Upper lobe of left lung (tissue), 6 donors: ENCODE measurements at places on chromosomes 2 and 18.

DNA sequence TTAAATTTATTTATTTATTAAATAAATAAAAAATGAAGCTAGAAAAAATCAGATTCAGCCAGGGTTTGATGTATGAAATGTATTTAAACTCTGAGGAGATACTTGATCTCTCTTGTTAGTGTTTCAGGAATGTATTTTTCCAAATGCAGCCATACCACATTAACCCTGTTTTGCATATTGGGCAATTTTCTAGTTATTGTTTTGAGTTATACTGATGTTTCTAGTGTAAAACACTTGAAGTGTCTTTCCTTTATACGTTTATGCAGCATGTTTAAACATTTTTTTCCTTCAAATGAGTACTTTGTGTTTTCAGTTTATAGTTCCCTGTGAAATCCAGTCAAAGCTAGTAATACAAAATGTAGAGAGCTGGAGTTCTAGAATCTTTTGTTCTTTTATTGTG lies 69.9 kb downstream of the WDR7 start:
- DNase-seq, result no peak

DNA sequence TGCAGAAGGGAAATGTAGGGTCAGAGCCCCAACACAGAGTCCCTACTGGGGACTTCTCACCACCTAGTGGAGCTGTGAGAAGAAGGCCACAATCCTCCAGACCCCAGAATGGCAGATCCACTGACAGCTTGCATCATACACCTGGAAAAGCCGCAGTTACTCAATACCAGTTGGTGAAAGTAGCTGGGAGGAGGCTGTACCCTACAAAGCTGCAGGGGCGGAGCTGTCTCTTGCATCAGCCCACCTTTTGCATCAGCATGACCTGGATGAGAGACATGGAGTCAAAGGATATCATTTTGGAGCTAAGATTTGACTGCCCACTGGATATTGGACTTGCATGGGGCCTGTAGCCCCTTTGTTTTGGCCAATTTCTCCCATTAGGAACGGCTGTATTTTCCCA lies 237.3 kb downstream of the CALCRL start:
- DNase-seq, result no peak

GRCh38 chr2:85547089-85547858 lies 8.3 kb downstream of the MAT2A start:
- no peak for DNase-seq

DNA sequence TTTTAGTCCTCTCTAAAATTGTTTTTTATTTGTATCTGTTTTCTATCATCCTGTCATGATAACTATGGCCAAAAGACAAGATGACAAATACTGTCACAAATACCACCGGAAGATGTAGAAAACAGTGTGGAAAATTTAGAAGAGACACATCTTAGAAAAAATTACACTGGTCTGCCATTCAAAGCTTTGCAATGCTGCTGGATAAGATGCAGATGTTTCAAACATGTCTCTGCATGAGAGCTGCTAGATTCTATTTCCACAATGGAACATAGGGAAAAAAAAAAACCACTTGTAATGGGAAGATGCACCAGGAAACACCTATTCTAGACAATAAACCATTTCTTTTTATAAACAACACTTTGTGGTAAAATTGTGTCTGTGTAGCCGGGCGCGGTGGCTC lies 5.8 kb upstream of the TAF1B start:
- no peak for DNase-seq

DNA sequence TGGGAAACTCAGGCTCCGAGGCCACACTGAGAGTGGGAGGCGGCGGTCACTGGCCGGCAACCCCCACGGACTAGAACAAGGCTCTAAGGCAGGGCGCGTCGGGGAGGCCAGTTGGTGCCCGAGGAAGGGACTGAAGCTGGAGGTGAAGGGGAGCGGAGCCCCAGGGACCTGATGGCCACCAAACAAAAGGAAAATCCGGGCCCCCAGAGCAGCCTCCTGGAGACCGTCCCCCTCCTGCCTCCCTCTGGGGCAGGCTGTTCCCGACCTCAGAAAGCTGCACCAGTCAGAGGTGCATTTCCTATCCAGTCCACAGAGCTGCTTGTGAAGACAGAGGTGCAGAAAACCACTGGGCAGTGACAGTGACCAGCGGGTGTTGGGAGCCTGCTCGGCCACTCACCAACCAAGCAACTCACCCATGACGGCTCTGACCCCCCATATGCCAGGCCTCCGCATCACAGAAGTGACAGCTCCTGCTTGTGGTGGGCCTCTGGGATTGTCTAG lies 172.7 kb downstream of the TWIST2 start:
- DNase-seq, result peak; percentile 64

GRCh38 chr2:105933906-105934305 lies 189.2 kb downstream of the NCK2 start:
- DNase-seq, result no peak

DNA sequence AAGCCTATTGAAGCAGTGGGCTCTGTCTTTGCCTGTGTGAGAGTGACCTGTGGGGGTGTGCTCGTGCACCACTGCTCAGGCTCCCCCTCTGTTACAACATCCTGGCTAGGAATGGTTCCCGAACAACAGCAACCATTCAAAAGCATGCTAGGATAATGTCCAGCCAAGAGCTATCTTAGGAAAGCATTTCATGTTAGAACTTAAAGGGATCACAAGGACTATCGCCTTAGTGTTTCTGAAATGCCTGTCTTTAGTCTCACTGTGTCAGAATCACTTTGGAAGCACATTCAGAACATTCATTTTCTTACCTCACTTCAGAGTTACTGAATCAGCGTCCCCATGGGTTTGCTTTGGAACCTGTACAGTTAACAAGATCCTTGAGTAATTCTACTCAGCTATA lies 134.9 kb upstream of the DSEL start:
- no peak for DNase-seq

DNA sequence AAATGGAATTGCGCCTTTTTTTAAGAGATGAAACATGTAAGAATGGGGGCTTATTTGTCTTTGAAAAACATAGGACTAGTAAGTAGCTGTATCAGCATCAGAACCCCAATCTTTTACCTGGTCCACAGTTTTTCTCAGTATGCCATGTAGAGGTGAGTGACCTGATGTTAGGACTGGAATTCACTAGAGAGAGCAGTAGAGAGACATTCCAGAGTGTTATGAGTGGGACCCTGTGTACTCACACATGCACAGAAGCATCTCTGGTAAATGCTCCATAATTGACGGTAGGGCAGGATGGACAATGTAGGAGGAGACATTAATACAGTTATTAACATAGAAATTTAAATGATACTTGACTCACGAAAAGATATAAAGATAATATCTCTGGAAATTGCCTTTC lies 1.4 kb upstream of the GALNT13 start:
- DNase-seq, result no peak

- no peak for DNase-seq
Measured at GRCh38 chr2:105111365-105112150, 73.7 kb downstream of the MRPS9 start.

DNA sequence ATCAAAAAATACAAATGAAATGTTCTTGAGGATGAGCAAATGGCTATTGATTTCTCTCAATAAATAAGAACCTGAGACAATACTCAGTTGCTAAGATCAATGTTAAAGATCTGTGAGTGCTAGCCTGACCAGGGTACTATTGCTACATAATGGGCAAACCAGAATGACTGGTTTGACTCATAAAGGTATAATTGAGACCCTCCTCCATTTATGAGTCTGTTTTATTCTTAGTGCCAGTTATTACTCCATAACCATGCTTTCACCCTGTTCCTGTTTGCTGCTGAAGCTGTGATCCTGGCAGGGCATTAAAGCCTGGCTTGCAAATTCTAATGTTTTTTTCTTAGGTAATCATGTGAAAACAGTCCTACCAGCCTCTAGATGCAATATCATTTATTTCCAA lies 56.6 kb upstream of the PPM1B start:
- no peak for DNase-seq

DNA sequence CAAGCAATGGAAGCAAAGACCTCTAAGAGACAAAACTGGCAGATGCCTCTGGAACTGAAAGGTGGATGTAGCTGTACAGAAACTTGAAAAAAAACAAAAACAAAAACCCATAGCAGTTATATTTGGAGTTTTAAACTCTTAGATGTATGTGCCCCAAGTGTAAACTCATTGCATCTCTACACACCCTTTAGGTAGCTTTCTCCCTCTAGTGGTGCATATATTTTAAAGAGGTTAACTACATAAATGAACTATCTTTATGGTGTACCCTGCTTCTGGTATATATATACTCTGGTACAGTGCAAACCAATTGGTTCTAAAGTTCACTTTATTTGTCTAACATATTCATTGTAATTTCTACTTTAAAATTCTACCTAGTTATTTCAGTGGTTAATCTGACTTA lies 518.2 kb downstream of the NRXN1 start:
- no peak for DNase-seq

GRCh38 chr2:71891719-71892422 lies 255.8 kb downstream of the CYP26B1 start:
- no peak for DNase-seq

- DNase-seq, result no peak
Measured at GRCh38 chr2:112483042-112483473, 1.1 kb downstream of the TTL start.

GRCh38 chr2:19312949-19313348 lies 45.5 kb downstream of the OSR1 start:
- DNase-seq, result no peak

- DNase-seq, result peak; percentile 18
Measured at GRCh38 chr2:241810307-241811200, 1.6 kb downstream of the NEU4 start.

DNA sequence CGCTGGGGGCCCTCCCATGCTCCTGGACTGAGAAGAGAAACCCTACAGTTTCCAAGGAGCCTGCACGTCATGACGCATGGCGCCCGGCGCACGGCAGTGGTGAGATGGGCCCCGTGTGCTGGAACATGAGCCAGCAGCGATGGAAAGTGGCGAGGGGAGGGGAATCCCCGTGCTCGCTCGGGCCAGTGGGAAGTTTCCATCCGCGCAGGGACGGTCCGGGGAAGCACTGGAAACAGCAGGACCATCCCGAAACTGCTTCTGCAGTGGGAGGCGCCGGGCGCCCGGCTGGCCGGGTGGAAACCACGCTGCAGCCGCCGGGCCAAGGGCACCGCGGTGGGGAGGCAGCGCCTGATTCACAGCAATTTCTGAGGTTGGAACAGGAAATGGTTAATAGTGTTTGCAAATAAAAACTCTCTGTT lies 4.9 kb upstream of the PDCD1 start:
- DNase-seq, result peak; percentile 87

DNA sequence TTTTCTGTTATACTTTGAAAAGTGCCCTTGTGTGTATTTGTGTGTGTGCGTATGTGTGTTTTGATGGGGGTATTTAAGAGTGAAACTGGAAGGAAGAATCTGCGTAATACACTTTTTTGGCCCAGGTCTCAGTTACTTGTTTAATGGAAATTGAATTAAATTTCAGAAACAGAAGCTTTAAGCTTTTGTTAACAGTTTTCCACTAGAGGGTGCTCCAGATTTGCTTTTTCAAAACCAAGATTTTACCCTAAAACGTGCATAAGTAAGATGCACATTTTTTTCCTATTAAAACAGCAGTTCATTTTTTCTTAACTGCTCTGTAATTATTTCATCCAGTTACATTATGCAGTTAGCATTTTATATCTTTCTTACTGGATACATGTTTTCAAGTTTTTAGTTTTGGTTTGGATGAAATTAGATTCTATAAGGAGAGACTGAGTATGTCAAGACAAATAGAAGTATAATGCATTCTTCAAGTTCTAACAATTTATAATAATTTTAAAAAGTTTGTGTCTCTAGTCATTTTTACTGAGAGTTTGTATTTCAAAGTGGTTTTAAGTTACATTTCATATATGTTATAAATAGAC lies 97.2 kb downstream of the PIK3C3 start:
- DNase-seq, result no peak

- no peak for DNase-seq
Measured at GRCh38 chr2:127261804-127262406, 32.0 kb downstream of the ERCC3 start.

GRCh38 chr2:32738939-32739338 lies 111.1 kb downstream of the TTC27 start:
- no peak for DNase-seq

GRCh38 chr18:79546781-79547272 lies 132.8 kb upstream of the CTDP1 start:
- no peak for DNase-seq

DNA sequence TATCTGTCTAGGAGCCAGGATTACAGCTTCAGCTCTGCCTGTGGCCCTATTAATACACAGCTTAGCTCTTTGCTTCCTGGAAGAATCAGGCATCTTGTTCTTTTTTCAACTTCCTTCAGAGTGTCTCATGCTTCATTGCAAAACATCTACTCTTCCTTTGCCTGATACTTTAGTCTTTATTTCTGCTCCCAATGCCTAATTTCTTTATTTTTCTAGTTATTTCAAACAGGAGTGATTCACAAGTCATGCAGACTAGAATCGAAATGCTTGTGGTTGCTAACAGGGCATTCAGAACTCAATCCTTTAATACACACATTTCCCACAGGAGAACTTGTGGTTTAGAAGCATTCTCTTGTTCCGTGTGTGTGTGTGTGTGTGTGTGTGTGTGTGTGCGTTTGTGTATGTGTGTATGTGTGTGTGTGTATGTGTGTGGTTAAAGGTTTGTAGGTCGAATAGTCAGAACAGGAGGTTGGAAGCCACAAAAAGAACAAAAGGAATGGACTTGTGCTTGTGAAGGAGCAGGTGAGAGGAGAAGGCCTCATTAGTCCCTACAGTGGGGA lies 28.3 kb upstream of the INSIG2 start:
- DNase-seq, result no peak

DNA sequence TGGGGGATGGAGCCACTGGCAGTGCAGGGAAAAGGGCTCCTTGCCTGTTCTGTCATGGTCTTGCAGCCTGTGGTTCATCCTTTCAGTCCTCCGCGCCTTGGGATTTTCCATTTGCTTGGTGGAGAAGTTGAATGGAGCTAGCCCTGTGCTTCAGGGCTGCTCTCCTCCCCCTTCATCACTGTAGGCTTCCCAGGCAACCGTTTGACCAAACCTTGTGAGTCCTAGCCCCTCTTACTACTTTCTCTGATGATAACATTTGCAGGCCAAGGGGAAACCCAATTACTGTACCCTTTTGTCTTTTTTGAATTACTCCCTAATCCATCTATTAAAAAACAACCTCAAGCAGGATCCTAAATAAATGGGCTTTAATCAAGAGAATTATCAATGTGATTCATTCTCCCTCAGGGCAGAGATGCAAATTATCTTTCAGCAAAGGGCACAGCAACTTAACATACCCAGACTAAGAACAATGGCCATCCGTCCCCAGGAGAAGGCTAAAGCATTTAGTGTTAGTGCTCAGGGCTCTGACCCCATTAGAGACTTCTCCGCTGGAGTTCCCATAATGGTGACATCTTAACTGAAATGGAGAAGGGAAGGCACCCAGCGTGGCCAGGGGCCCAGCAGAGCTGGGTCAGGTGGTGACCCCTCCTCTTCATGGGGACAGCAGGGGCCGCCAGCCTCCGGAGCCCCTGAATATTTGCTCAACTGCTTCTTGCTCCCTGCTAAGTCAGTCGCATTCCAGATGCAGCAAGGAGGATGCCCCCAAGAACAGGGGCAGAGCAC lies 40.7 kb downstream of the RHOB start:
- no peak for DNase-seq
